ENCODE measurements at places on chromosomes 3 and 15.

DNA sequence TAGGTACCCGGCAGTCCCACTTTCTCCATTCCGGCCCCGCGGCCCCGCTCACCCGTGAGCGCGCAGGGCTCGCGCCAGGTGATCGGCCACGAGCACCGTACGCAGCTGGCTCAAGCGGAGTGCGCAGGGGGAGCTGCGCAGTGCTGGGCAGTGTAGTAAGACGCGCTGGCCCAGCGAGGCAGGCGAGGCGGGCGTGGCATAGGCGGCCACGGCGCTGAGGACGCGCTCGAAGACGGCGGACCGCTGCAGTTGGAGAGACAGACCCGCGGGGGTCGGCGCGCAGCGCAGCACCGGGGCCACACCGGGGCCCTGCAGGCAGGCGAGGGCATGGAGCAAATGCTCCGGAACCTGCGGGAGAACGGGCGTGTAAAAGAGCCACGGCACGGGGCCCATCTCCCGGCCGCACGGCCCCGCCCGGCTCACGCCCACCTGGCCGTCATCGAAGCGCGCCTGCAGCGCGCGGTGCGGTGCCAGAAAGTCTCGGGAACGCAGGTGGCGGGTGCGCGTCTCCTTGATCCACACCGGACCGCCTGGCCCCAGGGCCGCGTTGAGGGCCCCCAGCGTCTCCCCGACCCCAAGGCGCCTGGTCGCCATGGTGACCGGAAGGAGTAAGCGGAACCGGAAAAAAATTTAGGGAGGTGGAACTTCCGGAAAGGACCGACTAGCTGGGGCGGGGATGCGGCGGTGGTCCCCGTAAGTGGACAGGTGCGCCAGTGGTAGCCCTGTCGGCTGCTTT, at the start of gene DALRD3:
TSS of gene DALRD3 (minus strand) at position 610 of the 736 bp plus-strand sequence. CDS start at position 594, 16 bp downstream.
- DNase-seq: peak; percentile 84

GRCh38 chr3:83523470-83524073, 1435.2 kb upstream of the CADM2 start:
- peak; percentile 75 for DNase-seq

DNA sequence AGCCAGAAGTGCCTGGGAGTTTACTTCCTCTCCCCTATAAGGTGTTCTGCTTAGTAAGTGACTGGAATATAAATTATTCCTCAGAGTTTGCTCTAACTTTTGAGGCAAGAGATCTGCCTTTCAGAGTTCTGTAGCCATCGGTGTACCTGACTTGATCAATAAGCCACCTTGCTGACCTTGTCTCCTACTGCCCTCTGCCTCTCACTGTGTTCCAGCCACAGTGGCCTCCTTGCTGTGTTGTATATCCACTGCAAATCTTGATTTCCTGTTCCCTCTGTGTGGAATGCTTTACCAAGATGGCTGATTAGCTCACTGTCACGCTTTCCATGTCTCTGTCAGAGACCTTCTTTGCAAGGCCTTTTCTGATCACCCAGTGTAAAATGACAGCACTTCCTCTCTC, 442.4 kb downstream of the SQOR start:
- DNase-seq: no peak

DNA sequence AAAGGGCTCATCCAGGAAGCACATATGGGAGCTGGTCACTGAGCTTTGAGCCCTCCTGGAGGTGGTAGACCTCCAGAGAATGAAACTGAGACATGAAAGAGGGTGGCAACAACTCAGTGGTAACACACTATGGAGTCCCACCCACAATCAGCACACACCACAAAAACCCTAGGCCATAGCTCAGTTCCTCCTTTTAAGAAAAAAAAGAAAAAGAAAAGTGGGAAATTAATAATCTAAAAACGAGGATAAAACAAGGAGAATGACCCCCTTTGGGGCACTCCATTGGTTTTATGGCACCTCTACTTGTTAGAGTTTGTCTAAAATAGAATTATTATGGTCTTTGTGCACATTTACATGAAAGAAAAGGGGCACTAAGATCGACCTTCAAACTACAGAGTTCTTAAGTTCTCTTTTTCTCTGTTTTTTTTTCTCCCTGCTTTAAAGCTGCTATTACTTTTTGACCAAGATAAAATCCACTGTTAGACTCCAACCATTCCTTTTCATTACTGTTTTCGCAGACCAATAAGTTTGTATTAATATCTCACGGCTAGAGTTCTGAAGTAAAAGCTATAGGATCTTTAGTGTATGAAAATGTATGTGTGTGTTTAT, 40.2 kb upstream of the ZBTB20 start:
- DNase-seq: no peak

GRCh38 chr3:197522183-197522715, 33.5 kb downstream of the BDH1 start:
- no peak for DNase-seq

GRCh38 chr3:164332831-164333802, 745.2 kb downstream of the SI start:
- no peak for DNase-seq

DNA sequence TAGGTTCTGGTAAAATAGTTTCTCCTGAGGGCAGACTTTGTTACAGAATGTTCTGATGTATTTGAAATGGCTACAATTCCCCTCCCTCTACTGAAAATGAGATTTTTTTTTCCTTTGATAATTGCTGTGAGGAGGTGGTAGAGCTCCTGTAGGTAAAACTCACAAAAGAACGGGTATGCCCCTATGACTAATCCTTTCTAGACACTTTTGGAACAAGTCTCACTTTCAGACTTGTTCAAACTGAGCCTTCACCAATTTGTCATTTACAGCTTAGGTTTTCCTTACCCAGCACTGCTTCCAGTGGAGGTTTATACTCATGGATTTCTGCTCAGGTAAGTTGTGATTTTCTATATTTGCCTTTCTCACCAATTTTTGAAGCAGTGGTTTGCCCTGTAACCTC, 115.6 kb downstream of the NLGN1 start:
- DNase-seq: no peak

GRCh38 chr3:41872157-41872556, 89.7 kb downstream of the ULK4 start:
- no peak for DNase-seq

DNA sequence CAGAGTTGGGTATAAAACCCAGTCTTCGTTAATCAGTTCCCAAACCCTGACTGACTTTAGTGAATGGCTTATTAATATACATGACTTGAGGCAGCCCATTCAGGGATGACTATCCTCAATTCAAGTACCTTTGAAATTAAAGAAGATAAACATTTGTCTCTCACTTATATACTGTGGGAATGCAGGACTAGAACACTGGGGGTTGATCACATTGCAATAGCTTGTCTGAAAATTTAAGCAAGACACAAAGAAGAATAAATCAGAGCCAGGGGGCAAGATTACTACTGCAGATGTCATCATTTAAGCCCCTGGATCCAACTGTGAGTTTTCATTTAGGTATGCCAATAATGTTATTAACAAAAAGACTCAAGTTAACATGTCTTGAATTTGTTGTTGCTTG, 647.7 kb downstream of the ZPLD1 start:
- no peak for DNase-seq

DNA sequence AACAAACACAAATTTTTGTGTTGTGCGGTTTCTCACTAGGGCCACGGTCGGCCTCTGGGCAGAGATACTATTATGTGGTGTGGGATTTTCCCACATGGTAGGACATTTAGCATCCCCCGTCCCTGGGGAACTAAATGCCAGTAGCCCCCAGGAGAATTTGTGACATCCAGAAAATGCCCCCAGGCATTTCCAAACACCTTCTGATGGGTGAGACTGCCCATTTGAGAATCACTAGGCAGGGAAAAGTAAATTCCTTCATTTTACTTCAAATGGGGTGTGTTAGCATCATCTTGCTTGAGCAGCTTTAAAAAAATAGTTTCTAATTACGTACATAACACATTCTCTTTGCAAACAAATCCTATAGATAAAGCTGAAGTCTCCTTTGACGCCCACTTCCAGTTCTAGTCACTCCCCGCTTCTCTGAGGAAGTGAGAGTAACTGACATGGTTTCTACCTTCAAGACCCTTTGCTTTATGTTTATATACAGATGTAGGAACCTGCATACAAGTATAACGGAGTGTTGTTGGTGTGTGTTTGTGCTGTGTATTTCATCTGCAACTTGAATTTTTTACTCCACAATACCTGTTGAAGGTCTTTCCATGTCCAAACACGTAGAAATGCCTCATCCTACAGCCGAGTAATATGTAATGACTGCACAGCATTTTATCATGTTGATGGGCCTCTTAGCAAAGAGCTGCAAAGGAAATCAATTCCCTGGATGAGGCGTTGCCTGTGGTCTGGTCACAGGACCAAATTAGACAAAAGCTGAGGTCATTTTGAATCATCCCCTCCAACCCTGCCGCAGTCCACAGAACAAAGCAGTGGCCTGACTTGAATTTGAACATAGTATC, 31.4 kb upstream of the ZBTB38 start:
- DNase-seq: peak; percentile 43

GRCh38 chr3:160259589-160259988, 34.4 kb downstream of the C3orf80 start:
- no peak for DNase-seq

GRCh38 chr15:91520850-91521249, 332.7 kb upstream of the SLCO3A1 start:
- DNase-seq: no peak

DNA sequence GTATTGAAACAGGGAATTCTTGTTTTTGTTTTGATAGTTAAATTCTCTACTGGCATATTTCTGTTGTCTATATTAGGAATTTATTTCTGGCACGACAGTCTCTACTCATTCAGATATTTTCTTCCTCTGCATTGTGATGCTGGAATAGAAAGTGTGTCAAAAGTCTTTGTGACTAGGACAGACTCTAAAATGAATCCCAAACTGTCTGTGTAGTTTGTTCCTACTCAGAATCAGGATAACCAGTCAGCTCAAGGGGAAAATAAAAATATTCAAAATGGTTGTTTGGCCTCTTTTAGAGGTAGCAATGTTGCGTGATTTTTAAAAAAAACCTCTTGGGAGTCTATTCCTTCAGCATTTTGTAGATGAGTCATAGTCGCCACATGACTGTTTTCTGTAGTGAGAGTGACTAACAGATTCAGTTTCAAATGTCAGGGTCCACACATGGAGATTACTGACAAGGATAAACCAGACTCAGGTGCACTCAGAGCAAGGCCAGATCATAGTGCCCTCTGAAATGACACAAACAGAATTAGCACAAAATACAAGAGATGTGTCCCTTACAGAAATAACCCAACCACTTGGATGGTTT, 13.1 kb downstream of the SLC7A14 start:
- DNase-seq: peak; percentile 3

- no peak for DNase-seq
Measured at GRCh38 chr3:129994883-129995559, 20.5 kb downstream of the TRH start.

DNA sequence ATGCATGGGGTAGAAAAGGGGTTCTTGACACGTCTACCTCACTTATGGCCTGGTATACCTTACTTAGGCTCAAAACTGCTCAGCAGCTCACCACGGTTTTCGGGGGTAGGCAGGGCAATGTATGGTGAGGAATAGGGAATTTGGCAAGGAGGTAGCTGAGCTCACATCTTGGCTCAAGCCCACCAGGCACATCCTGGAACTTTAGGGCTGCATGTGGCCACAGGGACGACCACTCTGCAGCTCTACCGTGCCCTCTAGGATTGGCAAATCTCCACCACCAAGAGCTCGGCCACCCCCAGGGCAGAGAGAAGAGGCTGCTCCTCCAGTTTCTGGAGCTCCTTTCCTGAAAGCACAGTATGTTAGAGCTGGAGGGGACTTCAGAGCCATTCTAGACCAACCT, 69.7 kb downstream of the MRPL46 start:
- DNase-seq: no peak

DNA sequence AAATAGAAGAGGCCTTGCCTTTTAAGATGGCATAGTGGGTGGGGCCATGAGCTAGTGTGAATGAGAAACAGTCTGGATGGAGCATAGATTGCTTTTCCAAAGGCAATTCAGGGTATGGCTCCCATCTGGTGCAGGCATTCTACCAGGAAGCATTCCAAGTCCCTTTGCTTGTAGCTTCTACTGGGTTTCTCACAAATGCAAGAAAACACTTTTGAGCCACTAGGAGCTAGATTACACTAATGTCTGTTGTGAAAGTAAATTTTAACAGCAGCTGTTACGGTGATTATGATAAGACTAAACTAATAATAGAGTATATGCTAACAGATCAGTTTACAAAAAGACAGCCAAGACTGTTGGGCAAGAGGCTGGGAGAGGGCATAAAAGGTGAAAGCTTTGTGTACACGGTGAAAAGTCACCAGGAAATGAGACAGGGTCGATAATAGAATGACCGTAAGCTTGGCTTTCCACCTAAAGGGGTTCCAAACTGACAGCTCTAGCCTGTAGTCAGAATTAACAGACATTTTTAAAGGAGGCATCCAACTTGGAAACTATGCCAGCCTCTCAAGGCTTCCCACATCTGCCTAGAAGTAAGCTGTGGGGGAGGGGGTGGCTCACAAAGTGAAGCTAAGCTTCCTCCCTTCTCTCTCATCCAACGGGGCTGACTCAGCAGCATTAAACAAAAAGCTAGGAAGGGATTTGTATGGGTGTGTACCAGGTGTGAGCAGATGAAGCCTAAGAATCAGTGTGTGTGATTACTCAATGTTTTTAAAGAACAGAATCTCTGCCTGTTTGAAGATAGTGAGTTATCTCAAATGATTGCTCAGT, 61.1 kb upstream of the GPD1L start:
- DNase-seq: peak; percentile 3

DNA sequence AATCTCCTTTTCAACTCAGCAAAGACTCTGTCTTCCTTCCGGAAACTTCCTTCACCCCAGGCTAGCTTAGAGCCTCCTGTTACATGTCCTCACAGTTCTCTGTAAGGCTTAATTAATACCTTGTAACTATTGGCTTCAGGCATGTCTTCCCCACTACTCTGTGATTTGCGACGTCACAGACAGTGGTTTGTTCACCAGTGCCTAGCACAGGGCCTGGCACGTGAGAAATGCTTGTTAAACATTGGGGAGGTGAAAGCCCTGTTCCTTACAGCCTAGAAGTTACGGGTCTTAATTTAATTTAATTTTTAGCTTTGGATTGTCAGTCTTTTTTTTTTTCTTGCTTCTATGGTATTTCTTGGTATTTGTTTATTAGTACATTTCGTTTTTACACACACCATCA, 36.4 kb upstream of the CACNA2D3 start:
- no peak for DNase-seq

DNA sequence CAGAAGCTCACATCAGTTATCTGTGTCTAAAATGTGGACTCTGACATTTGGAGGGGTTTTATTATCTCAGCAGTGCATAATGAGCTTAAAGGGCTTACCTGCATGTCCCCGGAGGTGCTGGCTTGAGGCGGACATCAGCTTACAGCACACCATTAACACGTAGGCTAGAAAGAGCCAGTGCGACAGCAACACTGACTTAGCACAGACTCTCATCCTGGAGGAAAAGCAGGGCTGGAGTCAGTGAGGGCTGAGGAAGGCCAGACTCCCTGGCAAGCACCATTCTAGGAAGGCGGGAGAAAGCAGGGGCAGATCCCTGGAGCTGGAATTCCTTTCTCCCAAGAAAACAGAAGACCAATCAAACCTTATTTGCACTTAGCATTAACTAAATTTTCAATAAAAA, 51.7 kb downstream of the TAFA4 start:
- no peak for DNase-seq

DNA sequence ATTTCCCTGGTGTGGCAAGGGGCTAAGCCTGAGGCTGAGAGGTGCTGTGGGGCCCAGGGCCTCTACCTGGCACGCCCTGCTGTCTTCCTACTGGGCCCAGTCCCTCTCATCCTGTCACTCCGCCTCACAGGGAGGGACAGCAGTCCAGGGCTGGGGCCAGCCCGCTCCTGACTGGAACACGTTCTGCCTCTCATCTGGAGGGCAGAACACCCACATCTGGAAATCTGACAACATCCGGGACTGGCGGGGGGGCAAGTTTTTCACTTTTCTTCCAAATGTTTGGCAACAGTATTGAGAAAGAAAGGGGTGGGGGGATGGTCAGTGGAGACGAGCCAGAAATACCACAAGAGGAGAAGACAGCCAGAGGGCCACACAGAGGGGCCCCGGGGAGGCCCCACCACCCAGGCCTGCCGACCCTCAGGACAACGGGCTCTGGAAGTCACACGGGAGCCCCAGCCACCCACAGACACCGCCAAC, 1.8 kb upstream of the MYL3 start:
- no peak for DNase-seq
